ENCODE measurements at places on chromosomes 2 and 18.

DNA sequence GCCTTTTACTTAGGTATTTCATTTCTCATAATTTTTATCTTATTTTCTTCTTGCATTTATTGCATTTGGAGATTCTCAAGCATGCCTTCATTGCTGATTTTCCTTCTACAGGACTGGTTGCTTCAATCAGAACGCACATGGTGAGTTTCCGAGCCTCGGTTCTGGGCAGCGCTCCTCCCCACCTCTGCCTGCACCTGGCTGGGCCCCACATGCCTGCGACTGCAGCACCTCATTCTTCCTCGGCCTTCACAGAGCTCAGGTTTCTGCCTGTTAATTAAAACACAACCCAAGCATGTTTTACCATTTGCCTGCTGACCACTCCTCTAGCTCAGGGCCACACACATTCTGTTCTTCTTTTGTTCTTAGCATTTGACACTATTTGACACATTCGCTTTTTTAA, 398.8 kb downstream of the GALR1 start:
- DNase-seq: no peak

GRCh38 chr2:143121079-143121478, 8.1 kb upstream of the ARHGAP15 start:
- DNase-seq: no peak

DNA sequence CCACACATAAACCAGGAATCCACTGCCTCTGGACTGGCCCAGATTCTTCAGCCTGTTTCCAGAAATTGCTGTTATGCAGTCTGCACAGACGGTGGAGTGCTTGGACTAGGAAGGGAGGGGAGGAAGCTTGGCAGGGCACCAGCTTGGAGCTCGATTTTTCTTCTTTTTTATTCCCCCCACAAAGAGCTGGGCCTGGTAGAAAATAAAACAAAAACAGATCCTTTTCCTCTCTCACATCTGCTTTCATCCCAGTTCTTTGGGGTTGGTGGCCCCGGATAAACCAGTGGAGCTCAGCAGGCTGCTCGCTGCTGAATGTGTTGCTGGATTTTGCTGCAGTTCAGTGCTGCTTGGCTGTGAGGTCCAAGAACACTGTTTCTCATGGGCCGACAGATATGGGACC, 16.0 kb downstream of the LRRTM1 start:
- DNase-seq: no peak

DNA sequence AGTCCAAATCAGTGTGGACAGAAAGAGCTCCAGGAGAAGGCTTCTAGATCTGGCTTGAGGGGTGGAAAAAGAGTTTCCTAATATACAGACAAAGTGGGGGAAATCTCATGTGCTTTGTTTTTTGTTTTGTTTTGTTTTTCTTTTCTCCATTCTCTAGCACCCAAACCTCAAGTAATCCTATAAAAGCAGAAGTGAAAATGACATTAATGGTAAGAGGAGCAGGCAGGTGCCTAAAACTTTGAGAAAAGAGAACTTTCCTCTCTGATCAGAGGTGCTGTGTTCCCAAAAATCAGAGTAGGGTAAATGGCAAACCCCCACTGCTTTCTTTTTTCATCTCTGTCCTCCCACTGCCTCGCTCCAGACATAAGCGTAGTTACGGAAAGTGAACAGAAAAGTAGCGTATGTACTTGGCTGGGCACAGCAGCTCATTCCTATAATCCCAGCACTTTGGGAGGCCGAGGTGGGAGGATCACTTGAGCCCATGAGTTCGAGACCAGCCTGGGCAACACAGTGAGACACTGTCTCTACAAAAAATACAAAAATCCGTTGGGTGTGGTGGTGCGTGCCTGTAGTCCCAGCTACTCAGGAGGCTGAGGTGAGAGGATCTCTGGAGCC, 77.8 kb downstream of the FAM161A start:
- DNase-seq: no peak

- DNase-seq: no peak
These were observed 364.1 kb downstream of the ARHGAP15 start for GRCh38 chr2:143493339-143493738.

DNA sequence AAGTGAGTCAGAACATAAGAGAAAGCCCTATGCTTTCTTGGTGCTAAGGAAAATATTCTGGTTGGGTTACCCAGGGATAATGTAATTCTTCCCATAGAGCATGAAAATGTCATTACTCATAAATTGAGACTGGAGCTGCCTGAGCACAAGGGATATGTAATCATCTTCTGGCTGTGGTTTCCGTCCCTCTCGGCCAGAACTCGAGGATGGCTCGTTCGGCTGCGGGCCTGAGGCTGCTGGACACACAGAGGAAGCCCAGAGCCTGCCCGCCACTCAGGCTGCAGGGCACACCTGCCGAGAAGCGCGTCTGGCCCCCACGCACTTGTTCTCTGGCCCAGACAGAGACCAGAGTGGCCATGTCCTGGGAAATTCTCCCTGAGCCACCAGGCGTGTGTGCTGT, 104.9 kb downstream of the ASAP2 start:
- DNase-seq: peak; percentile 91

- DNase-seq: no peak
These were observed 79.8 kb downstream of the ASB1 start for GRCh38 chr2:238506371-238507068.

- DNase-seq: no peak
These were observed 236.0 kb downstream of the DYSF start for GRCh38 chr2:71689393-71689792.

DNA sequence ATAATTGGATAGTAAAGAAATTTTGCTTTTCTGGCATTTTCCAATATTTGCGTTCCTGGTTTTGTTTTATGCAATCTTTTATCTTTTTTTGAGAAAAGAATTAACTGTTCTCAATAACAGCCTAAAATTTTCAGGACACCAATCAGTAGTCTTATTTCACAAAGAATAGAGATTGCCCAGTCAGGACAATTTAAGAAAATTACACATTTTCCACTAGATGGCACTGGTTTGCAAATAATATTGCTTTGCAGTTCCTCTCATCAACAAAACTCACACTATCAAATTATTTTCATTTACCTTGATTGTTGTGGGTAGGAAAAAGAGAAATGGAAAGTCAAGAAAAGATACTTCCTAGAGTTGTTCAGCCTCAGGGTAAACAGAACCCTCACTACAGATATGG, 2.4 kb upstream of the RBM45 start:
- DNase-seq: peak; percentile 57

DNA sequence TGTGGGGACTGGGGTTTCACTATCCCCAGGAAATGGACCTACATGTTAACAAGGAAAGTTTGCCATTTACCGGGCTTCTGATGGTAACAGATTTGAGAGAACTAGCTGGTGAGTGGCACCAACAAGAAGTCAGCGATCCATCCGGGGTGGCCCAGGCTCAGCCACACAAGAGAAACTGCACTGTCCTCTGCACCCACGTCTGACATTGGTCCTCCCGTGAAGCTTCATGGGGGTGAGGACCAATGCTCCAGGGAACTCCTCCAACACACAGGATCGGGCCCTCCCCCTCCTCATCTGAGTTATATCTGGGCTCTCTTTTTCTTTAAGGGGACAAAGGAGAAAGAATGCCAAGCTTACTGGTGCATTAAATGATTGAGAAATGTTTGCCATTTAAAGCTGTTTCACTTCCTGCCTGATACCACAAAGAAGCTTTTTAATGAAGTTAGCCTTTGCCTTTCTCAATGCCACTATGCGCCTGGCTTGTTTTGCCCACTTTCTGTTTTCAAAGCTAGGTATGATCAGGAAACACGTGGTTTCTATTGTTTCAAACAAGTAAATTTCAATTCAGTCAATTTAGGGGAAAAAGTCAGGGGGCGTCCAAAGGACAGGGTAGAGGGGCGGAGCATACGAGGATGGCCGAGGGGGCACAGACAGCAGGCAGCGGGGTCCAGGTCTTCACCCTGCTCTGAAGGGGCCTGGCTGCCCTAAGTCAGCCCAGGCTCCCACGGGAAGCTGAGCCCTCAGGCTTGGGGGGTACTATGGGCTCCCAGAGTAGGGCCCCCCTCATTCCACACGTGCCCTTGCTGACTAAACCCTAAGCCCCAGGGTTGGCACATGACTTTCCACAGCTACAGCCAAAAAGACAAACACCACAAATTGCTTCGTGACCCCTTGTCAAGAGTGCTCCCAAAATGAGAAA, 204.0 kb upstream of the ID2 start:
- DNase-seq: no peak

- no peak for DNase-seq
These were observed 98.4 kb downstream of the PLEKHM3 start for GRCh38 chr2:207926989-207927300.

DNA sequence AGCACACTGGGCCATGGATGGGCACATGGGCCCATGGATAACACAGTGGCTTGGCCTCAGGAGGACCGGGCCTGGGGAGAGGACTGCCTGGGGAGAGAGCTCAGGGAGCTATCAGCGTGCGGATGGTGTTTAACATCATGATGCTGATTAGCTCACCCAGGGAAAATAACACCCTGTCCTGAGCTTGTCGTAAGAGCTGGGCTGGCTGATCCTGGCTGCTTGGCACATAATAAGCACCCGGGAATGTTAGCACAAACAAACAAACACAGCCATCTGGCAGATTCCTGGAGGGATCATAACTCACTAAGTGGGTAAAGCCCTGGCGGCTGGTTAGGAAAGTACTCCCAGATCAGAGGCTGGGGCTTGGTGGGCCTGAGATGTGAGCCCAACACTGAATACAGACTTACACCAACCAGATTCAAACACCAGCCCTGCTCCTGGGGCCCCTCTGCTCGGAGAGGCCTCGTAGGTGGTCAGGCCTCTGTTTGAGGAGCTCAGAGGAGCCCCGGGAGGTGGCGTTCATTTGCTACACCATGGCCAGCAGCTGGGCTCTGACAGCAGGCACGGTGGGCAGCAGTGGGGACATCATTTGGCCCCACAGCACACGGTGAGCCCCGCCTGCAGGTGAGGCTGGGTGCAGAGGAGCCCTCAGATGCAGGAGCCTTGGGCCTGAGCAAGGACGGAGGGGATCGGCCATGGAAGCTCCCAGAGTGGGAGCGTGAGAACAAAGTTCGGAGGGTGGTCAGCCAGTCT, 193.4 kb upstream of the HDAC4 start:
- no peak for DNase-seq

DNA sequence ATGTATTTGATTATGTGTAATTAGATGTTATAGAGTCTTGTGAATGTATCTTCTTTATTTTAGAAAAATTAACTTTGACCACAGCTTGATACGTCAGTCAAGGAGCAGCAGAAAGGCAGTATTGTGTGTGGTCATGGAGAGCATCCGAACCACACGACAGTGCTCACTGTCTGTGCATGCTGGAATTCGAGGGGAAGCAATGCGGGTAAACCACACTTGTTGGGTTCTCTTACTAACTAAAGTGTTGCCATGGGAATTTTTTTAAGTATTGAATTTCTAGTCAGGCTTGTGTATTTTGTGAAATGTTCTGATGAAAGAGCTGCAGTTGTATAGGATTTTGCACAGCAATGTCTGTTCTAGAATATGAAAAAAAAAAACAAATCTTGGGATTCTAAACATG, 4.8 kb downstream of the PJVK start:
- DNase-seq: no peak

GRCh38 chr2:128475427-128476211, 157.0 kb upstream of the HS6ST1 start:
- no peak for DNase-seq

GRCh38 chr2:239765911-239766310, 259.2 kb downstream of the NDUFA10 start:
- no peak for DNase-seq

DNA sequence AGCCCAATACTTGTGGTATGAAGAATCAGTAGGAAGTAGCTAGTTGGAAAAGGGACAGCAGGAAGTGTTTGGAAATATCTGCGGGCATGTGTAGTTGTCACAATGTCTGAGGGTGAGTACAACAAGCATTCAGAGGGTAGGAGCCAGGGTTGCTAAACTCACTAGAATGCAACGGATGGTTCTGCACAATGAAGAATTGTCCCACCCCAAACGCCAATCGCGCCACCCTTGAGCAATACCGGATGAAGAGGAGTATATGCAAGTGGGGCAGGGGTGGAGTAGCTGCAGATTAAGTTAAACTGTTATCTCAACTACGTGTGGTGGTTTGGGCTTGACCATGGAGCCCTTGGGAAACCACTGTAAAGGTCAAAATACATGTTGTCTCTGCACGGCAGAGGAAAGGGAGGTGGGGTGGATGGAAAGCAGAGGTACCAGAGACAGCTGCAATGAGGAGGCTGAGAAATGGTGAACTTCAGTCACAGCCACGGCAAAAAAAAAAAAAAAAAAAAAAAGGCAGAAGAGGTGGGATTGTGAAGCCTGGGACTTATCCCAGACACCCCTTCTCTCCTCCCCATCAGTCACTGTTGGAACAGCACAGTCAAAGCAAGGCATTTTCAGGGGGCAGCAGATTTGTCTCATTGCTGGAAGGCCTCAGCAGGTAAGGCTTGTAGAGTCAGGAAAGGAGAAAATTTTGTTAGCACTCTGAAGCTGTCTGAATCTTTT, 5.2 kb downstream of the CCL20 start:
- no peak for DNase-seq

GRCh38 chr2:73114273-73114867, 1.6 kb upstream of the RAB11FIP5 start:
- peak; percentile 68 for DNase-seq

- DNase-seq: no peak
These were observed 205.7 kb downstream of the SOCS6 start for GRCh38 chr18:70494524-70494923.

DNA sequence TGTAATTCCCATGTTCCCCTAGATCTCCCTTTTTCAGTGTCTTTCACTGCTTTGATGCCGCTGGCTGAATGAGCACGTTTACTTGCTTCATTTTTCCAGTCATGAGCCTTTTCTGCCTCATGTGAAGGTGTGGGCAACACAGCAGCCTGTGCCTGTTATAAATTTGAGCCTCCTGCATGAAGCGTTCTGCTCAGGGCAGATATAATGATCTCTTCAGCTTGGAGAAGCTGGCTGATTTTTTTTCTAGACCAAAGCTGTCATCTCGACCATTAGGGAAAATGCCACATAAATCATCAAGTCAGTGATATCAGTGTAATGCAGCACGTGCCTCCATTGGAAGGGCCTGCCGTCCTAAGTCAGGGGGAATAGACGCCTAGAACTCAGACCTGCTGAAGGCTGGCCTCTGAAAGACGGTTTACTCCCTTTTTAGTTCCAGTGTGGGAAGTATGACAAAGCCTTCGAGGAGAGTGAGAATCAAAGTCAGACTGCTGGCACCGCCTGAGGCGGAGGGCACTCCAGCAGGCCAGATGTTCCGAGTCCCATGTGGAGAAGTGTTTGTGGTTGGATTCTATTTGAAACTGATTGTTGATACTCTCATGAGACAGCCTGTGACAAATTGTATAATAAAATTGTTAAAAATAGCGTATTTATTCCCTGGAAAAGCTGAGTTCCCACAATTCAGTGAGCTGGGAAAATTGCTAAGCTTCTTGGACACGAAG, 196.5 kb downstream of the MYO1B start:
- DNase-seq: no peak

DNA sequence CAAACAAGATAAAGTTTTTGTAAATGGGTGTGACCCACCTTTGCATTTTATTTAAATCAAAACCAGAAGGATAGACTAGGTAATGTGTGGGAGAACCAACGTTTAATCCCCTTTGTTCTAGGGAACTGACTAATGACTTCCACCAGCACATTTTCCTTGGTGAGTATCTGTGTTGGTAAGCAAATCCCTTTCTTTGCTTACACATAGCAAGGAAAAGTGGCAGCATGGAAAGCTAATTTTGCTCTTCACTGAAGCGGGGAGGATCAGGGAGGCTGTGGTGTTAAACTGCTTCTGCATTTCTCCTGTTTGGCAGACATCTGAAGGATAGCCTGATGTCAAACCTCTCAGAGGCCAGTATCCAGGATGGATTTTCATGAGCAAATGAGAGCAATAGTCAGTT, 331.1 kb downstream of the PTPRM start:
- DNase-seq: no peak

- DNase-seq: no peak
These were observed 65.7 kb upstream of the RBM44 start for GRCh38 chr2:237732790-237733381.

Measured in HCEC 1CT (cell line).